Uterus (tissue), 4 donors: ENCODE measurements at places on chromosomes 11 and 22. TPM values are rescaled to one million over a fixed set of nuclear protein-coding genes. Genes with fewer than 3 reads are reported as not detected.

- DNase-seq: no peak
Measured at GRCh38 chr11:133897331-133897650, 52.0 kb upstream of the SPATA19 start.

WNT11 gene
- total RNA-seq: 8.8 TPM

- DNase-seq: no peak
Measured at GRCh38 chr22:50481440-50482106, at the start of gene ADM2. ADM2 (plus strand) TSS chr22:50481543; CDS start chr22:50481848, 305 bp downstream.

GRCh38 chr11:116981266-116981885, 116.9 kb downstream of the SIK3 start:
- no peak for DNase-seq

OR51A7 gene
- not detected for total RNA-seq

GRCh38 chr22:30243661-30244060, 2.9 kb downstream of the LIF start:
- DNase-seq: no peak

- peak; percentile 81 for DNase-seq
Measured at GRCh38 chr11:119320776-119321524, 4.0 kb upstream of the MCAM start.

DNA sequence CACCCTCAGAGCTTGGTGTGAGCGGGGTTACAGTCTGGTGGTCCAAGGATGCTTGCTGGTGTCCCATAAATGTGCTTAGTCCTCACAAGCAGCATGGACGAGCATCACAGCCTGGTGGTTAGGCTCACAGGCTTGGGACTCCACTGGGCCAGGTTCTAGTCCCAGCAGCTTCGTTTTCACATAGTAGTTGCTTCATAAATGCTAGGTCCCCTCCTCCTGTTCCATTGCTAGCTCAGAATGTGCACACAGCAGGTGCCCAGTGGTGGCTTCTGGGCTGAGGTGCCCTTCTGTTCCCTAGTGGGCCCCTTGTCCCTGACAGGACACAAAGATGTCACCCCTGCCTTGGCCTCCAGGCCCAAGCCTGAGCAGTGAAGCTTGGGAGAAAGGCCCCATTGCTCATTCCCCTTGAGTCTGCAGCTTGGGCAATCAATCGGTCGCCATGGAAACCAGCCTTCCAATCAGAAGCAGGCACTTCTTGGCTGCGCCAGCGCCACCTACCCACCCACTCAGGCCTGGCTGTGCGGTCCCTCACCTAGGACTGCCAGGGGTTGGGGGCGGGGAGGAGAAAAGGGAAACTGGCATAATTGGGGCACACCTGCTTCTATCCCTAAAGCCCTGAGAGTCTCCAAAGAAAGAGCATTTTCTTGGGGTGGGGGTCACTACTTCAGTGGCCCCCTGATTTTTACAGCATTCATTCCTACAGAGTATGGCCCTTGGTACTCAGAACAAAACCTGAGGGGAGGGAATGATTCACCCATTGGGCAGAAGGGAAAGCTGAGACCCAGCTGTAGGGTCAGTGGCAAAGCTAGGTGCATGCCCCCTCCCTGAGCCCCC, 48.1 kb downstream of the CYTH4 start:
- no peak for DNase-seq

DNA sequence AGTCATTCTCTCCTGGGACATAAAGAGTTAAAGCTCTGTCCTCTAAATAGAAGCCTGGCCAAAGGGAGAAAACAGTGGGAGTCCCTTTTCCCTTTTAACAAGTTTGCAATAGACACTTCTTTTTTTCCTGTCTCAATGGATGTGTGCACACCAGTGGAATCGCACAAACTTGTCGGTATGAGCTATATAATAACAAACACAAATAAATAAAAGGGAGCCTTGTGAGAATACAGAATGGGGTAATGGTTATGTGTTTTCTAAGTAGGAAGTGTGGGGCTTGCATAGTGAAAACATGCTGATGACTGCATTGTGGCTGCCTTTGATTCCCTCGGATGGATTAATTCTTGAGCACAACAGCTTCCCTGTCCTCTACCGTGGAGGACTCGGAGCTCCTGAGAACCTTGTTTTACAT, 131.9 kb downstream of the WNT7B start:
- DNase-seq: no peak

DNA sequence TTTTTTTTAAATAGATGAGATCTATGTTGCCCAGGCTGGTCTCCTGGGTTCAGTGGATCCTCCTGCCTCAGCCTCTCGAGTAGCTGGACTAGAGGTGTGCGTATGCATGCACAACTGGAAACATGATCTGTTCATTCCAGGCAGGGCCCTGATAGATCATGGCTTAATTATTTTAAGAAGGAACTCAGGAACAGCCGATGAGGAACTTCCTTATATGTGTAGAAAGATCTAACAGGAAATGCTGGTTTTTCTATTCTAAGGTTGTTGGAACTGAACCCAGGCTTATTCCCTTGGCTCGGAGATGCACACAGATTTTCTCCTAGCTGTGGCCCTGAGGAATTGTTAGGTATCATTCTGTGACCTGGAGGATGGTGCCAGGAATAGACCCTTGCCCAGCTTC, 32.4 kb downstream of the SPECC1L start:
- no peak for DNase-seq

SLC22A8 gene
- total RNA-seq: not detected

MYRF gene
- total RNA-seq: 6.4 TPM
